Activated T-helper 2 cell treated with anti-CD3 and anti-CD28 coated beads, Interferon-gamma antibody, Interleukin-2, Interleukin-4, amounts not matched to agents 10 μg/mL and 5 μg/mL and 100 μg/mL, durations not matched to agents 14 hours and 24 hours and 36 hours (primary cell): ENCODE measurements at places on chromosomes 5 and 9.
A peak's percentile ranks its signal among the peaks of the same experiment; 100 is the strongest.

GRCh38 chr9:107541523-107541922 is 52.0 kb upstream of the KLF4 start:
- no peaks in the 10 kb centered on the region for H3K36me3 ChIP-seq
- H3K27me3 ChIP-seq = no peaks in the 10 kb centered on the region
- no peak overlapping the region for H3K27ac ChIP-seq
- DNase-seq = no peak

DNA sequence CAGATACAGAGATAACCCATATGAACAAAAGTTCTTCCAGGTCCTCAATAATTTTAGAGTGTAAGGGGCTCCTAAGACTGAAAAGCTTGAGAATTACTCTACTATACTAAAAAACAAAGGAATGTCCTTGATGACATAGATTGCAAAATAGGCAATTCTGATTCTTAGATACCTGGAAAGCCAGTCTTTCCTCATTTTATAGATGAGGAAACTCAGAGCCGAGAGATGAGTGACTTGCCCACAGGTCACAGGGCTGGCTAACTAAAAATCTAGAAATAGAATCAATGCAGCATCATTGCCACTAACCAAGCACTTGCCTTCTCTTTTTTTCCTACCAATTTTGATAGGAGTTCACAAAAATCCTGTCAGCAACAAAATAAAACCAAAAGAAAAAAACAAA is 101.2 kb downstream of the EPB41L4A start:
- H3K27me3 ChIP-seq = peaks cover 5% of the 10 kb centered on the region
- no peak overlapping the region for H3K27ac ChIP-seq
- no peaks in the 10 kb centered on the region for H3K36me3 ChIP-seq
- no peak for DNase-seq
- H3K4me1 ChIP-seq = no peaks in the 10 kb centered on the region

DNA sequence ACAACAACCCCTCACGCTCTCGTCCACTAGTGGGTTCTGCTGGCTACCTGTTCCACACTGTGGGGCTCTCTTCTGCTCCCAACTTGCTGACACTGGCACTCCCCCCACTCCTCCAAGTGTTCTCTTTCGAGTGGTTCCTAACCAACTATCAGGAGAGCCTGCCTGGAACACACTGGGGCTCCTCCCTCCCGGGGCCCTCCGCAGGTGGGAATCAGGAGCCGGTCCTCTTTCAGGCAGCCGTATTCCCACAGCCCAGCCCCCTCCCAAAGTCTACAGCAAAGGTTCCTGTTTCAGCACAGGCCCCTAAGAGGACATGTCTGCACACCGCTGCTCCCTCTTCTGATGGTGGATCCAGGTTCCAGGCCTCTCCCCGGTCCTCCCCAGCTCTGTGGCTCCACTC is 165.9 kb downstream of the FSTL4 start:
- no peak for DNase-seq
- peaks cover 11% of the 10 kb centered on the region for H3K27me3 ChIP-seq
- no peaks in the 10 kb centered on the region for H3K4me1 ChIP-seq
- no peaks in the 10 kb centered on the region for H3K36me3 ChIP-seq
- no peak overlapping the region for H3K27ac ChIP-seq

GRCh38 chr5:116730706-116731105 is 156.1 kb upstream of the SEMA6A start:
- H3K27ac ChIP-seq = no peak overlapping the region
- no peak for DNase-seq
- H3K4me3 ChIP-seq = no peak overlapping the region
- no peaks in the 10 kb centered on the region for H3K4me1 ChIP-seq

- no peaks in the 10 kb centered on the region for H3K27me3 ChIP-seq
- no peak overlapping the region for H3K4me3 ChIP-seq
- no peak overlapping the region for H3K27ac ChIP-seq
Observed at GRCh38 chr5:143204474-143205246, 198.8 kb downstream of the NR3C1 start.

DNA sequence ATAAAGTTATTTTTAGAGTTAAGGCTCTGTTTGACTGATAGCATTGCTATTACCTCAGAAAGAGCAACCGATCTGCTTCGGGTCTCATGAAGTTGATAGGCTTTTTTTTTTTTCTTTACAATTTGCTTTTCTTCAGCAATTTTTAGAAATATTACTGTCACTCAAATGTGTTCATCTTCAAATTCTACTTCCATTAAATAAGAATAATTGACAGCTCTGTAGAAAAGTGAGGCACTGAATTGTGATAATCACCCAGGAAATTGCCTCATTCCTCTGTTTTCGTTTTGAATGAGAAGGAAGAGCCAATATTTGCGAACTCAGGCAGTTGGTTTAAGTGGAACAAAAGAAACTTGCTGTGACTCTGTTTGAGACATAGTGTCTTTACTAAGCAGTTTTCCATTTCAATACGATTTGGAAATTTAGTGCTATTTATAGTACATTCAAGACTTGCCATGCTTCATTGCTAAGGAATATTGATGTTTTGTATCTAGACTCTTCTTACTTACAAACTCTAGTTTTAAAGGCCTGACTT is 700.5 kb upstream of the CDH10 start:
- H3K27me3 ChIP-seq = no peaks in the 10 kb centered on the region
- no peak overlapping the region for H3K4me3 ChIP-seq
- no peak overlapping the region for H3K27ac ChIP-seq

- DNase-seq = no peak
- no peaks in the 10 kb centered on the region for H3K36me3 ChIP-seq
- peaks cover 7% of the 10 kb centered on the region for H3K4me1 ChIP-seq
- no peak overlapping the region for H3K27ac ChIP-seq
- H3K27me3 ChIP-seq = no peaks in the 10 kb centered on the region
Observed at GRCh38 chr5:174454890-174455289, 269.5 kb upstream of the MSX2 start.

- H3K36me3 ChIP-seq = no peaks in the 10 kb centered on the region
- no peaks in the 10 kb centered on the region for H3K4me1 ChIP-seq
- no peak overlapping the region for H3K4me3 ChIP-seq
- no peaks in the 10 kb centered on the region for H3K27me3 ChIP-seq
Observed at GRCh38 chr5:93164690-93165089, 416.3 kb downstream of the NR2F1-AS1 start.

- DNase-seq = peak; percentile 37
- H3K27ac ChIP-seq = peak overlapping the region; percentile 72
- H3K4me1 ChIP-seq = peaks cover 19% of the 10 kb centered on the region
- peak overlapping the region; percentile 75 for H3K4me3 ChIP-seq
- peaks cover 2% of the 10 kb centered on the region for H3K27me3 ChIP-seq
Observed at GRCh38 chr5:36724467-36725332, 118.3 kb downstream of the SLC1A3 start.

DNA sequence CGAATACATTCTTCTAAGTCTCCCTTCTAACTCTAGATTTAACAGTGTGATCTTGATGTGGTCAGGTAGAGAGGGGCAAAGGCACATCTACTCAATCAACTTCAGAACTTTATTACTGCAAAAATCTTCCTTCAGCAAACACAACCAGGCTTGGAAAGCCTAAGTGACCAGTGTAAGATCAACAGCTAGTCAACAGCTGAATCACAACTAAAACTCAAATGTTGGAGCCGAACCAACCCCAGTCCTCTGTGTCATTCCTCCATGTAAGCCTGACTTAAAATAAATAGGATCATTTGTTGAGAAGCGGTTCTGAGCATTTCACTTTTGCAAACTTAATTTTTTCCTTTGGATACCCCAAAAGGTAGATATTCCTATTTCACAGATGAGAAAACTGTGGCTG is 352.7 kb downstream of the EBF1 start:
- no peak overlapping the region for H3K4me3 ChIP-seq
- DNase-seq = no peak
- peaks cover 4% of the 10 kb centered on the region for H3K4me1 ChIP-seq
- H3K27me3 ChIP-seq = peaks cover 9% of the 10 kb centered on the region
- no peak overlapping the region for H3K27ac ChIP-seq

DNA sequence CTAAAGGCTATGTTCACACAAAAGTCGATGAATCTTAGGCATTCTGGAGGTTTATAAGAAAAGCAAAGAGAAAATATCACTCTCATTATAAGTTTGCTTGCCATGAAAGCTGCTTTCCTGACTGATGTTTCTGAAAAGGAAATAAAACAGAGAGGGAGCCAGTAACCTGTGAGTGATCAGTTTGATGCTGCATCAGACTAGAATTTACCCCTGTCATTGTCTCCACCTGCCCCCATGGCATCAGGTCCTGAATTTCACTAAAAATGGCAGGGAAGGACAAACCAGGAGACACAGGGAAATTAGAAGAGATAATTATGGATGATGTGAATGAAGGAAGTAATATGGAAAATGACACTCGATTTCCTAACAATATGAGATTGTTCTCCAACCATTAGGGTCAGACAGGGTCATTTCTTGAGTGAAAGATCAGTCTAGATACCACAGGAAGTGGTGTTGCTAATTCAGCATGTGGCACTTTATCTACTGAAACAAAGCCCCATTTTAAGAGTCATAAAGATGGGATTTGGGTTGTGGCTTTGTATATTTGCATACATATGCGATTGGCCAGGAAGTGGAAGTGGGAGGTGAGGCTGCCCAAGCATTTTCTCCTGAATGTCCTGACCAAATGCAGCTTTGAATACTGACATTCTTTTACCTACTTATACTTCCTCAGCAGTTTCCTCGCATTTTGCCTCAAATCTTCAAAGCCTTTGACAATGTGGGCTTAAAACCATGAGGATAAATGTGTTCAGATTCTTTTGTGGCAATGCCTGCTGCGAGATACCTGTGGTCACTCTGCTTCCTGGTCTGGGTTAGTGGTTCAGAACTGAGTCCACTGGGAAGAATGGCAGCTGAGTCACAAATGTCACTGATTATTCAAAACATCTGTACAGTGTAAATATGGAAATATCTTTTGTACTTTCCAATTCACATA is 29.7 kb downstream of the MEGF10 start:
- H3K36me3 ChIP-seq = no peaks in the 10 kb centered on the region
- no peak overlapping the region for H3K27ac ChIP-seq
- H3K4me3 ChIP-seq = no peak overlapping the region
- peaks cover 15% of the 10 kb centered on the region for H3K27me3 ChIP-seq

DNA sequence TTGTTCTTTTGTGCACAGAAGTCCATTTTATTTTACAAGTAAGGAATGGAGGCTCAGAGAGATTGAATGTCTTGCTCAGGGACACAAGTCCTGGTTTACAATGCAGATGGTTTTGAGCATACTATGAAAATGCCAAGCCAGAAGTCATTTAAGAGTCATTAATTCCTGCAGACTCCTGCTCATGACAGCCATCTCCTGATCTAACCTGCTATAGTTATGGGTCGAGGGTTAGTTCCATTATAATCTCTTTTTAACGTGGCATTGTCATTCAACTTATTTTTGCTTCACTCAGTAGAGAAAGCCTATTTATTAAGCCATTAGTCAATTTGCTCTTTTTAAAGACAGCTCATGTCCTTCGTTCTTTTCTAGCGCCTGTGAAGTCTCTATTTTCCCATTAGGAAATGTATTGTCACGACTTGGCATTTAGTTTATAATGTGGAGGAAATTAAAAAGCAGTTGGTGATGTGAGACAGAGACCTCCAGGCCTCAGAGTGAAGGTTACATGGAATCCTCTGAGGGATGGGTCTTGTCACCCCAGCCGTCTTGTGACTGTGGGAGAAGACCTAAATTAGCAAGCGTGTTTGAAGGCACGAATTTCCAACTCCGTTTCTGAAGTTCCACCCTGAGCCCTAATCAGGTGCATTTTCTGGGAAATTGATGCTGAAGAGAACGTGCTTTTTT is 84.1 kb downstream of the ACTBL2 start:
- H3K36me3 ChIP-seq = no peaks in the 10 kb centered on the region
- H3K27me3 ChIP-seq = peaks cover 8% of the 10 kb centered on the region
- no peak overlapping the region for H3K4me3 ChIP-seq
- no peak overlapping the region for H3K27ac ChIP-seq

- H3K4me3 ChIP-seq = no peak overlapping the region
- no peaks in the 10 kb centered on the region for H3K4me1 ChIP-seq
Observed at GRCh38 chr5:30918171-30918570, 275.3 kb upstream of the CDH6 start.

DNA sequence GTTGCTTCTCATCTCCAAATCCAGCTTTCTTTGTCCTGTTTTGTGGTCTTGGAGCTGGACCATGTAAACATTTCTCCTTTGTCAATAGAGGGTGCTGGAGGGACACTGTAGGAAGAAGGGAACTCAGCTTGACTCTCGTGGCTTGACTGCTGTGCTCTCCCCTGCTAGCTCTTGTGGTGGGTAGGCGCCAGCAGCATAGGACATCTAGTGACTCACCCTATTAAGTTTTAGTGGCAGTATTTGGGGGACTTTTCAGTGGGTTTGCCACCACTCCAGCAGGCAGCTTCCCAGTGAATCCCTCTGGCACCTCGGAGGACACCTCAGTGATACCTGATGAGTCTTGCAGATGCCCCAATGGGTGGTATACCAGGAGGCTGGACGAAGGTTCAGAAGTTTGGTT is 97.8 kb downstream of the TSSK1B start:
- DNase-seq = no peak
- peaks cover 22% of the 10 kb centered on the region for H3K27me3 ChIP-seq
- no peaks in the 10 kb centered on the region for H3K36me3 ChIP-seq
- H3K4me1 ChIP-seq = peaks cover 16% of the 10 kb centered on the region

DNA sequence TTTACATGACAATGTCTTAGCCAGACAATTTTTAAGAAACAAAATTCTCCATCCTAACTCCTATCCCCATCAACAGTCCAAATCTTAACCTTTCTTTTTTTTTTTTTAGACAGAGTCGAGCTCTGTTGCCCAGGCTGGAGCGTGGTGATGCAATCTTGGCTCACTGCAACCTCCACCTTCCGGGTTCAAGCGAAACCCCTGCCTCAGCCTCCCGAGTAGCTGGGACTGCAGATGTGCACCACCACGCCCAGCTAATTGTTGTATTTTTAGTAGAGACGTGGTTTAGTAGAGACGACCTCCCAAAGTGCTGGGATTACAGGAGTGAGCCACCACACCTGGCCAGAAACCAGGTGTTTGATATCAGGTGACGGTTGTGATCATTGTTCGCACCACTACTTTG is 10.2 kb downstream of the ABL1 start:
- H3K4me1 ChIP-seq = peaks cover 9% of the 10 kb centered on the region
- H3K36me3 ChIP-seq = no peaks in the 10 kb centered on the region
- H3K27ac ChIP-seq = no peak overlapping the region
- no peak overlapping the region for H3K4me3 ChIP-seq

DNA sequence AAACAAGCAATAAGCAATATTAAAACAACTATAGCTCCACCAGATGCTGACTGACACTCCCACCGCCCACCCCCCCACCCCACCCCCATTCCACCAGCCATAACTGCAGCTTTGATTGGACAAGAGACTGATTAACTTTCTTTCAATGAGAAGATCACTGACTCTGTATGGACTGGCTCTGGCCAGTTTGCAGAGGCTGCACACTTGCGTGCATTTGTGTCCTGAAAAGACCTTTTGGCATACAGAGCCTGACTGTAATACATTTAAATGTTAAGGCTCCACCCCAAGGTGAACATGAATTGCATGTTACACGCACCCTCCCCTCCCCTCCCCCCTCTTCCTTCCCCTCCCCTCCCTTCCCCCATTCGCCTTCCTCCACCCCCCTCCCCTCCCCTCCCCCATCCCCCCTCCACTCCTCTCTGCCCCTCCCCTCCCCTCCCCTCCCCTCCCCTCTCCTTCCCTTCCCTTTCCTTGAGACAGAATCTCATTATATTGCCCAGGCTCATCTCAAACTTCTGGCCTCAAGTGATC is 31.1 kb downstream of the FGD3 start:
- H3K36me3 ChIP-seq = peaks cover 85% of the 10 kb centered on the region
- DNase-seq = no peak
- no peak overlapping the region for H3K4me3 ChIP-seq
- H3K4me1 ChIP-seq = peaks cover 50% of the 10 kb centered on the region

- no peak for DNase-seq
- no peak overlapping the region for H3K27ac ChIP-seq
- no peak overlapping the region for H3K4me3 ChIP-seq
- H3K27me3 ChIP-seq = no peaks in the 10 kb centered on the region
- no peaks in the 10 kb centered on the region for H3K4me1 ChIP-seq
Observed at GRCh38 chr9:12290166-12290869, 402.9 kb upstream of the TYRP1 start.

- DNase-seq = no peak
- H3K27ac ChIP-seq = peak overlapping the region; percentile 69
- H3K27me3 ChIP-seq = peaks cover 2% of the 10 kb centered on the region
- H3K36me3 ChIP-seq = peaks cover 12% of the 10 kb centered on the region
Observed at GRCh38 chr5:35924122-35924949, 14.1 kb downstream of the CAPSL start.
